ENCODE measurements at places on chromosomes 1 and 21.

DNA sequence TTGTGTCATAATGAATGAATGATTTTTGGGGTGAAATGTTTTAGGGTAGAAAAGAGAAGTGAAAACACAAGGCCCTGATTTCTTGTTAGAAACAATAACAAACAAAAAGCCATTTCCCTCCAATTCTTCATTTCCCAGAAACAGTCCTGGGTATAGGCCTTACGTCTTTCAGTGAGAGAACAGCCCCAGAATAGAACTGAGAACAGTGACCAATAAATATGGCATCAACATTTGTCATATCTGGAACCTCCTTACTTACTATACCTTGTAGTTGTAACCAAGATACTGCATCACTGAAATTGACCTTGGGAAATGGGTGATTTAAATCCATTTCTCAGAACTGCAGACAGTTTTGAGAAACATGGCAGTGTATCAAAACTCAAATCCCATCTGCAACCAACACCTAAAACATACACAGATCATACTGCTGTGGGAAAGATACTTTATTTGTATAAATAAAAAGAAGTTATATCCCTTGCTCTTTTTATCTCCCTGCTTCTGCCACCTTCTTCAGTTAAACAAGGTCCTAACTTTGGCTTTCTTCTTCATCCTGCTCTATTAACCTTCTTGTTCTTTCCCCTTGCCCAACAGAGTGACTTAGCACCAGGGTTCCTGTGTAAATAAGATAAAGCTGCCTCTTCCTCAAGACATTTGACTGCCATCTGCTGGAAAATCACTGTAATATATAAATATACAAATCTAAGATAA, 19.5 kb downstream of the XKR8 start:
- peak; percentile 12 for DNase-seq

- DNase-seq, result no peak
These were observed 16.0 kb upstream of the SYNC start for GRCh38 chr1:32718527-32718926.

- DNase-seq, result no peak
These were observed 21.9 kb upstream of the IVNS1ABP start for GRCh38 chr1:185338719-185339622.

DNA sequence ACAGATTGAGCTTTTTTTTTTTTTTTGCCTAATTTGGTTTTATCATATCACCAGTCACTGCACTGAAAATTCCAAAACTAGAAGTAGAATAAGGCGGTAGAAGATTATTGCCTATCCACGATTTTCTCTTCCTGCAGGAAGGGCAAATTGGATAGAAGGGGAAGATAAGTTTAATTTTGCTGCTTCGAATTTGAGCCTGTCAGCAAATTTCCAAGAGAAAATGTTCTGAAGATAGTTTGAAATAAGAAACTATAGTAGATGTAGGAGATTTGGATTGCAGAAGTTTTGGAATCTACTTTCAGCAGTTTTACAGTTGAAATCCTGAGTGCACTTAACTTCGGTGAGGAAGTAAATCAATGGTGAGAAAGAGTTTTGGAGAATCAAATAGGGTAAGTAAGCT, 164.9 kb downstream of the PTBP2 start:
- no peak for DNase-seq

DNA sequence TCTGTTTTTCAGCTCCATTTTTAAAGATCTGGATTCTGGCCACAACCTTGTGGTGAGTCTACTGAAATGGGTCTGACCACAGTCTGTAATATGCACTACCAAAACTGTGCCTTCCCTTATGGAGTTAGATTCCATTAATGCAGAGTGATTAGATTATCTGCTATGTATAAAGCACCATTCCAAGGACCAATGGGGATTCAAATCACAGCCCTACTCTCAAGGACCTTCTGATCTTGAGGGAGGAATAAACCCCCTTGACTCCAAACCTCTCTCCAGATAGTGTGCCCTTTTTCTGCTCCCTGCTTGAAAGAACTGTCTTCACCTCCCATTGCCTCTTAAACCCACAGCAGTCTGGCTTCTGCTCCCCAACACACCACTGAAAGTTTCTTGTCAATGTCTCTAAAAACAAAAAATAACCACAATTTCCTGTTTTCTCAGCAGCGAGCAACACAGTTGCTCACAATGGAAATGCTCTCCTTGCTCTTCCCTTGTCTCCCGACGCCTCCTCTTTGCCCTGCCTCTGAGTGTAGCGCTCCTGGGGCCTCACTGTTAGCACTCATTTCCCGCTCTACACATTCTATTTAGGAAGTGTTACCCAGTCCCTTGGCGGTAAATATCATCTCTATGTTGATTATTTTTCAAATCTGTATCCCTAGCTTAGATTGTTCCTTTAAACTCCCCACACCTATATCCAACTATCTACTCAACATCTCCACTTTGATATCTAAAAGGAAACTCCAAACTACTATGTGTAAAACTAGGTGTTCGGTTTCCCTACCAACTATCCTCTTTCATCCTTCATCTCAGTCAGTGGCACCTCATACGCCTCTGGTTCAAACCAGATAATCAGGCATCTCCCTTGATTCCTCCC, 13.6 kb downstream of the PCNX2 start:
- DNase-seq, result no peak

GRCh38 chr1:39250460-39251240, 46.2 kb downstream of the MACF1 start:
- no peak for DNase-seq

GRCh38 chr21:15126948-15127347, 62.1 kb upstream of the NRIP1 start:
- no peak for DNase-seq

DNA sequence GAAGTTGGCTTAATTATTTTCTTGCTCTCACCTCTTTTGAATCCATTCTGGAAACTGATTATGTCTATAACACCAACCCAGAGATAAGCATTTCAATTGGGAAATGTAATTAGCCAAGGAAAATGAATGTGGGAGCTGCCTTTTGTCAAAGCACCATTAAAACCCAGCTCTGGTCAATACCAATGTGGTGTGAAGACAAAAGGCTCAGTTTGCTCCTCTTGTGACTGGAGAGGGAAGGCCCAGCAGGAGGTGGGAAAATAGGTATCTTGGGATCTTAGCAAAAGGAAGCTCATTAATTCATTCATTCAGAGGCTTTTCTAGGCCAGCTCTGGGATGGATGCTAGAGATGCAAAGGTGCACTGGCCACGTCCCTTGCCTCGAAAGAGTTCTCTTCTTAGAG, 75.0 kb upstream of the SELENON start:
- no peak for DNase-seq

DNA sequence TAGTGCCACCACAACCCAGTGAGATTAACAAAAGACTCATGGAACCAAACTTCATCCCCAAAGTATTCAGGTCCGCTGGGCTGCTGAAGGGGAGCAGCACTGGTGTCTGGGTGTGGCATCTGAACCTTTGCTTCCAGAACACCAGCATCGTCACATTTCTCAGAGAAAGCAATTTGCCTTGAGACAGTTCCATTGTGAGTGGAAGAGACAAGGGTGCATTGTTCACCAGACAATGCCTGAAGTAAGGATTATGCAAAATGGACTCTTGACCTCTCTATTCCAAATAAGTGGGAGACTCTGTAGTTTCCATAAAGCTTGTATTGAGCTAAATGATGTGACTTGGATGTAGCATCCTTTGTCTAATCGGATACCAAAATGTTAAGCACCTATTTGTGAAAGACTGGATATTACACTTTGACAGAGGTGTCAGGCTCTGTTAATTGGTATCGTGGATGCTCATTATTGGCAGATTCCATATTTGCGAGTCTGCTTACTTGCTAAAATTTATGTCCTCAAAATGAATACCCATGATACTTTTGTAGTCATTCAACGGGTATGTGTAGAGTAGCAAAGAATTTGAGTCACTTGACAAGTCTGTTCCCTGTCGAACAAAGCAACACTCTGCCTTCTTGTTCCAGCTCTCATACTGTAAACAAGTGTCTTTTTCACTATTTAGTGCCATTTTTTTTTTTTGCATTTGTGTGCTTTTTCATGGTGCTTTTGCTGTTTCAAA, 75.6 kb downstream of the MRPS6 start:
- DNase-seq, result no peak

- no peak for DNase-seq
These were observed 163.2 kb downstream of the FMN2 start for GRCh38 chr1:240254778-240255291.

DNA sequence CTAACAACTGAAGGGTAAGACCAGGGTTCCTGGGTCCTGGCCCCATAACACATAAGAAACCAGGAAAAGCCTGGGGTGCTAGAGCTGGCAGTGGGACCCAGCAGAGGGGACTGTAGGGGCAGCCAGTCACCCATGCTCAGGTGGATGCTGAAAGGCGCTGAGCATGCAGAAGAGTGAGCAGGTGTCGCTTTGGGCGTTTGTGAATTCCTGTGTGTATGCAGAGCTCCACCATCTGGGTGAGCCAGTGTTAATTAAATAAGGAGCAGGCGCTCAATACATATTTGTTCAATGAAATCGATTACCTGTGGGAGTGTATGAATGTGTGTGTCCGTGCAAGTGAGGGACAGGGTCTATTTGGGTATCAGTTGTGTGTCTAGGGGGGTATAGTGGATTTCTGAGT, 499 bp downstream of the C1QA start:
- DNase-seq, result no peak

DNA sequence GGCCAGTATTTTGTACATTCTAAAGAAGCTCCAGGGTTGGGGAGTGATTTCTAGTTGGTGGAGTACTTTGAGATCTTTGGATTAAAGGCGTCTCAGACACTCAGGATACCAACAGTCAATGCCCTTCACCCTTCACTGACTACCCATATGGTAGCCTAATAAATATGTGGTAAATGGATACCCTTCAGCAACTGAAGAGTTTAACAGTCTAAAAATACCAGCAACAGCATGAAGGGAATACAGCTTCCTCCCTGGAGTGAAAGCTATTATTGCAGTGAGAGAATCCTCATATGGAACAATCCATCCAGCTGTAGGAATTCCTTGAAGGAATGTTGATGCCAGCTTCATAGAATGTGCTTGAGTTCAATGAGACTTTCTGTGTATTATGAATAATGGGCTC, 26.8 kb downstream of the DNAJC11 start:
- no peak for DNase-seq

- DNase-seq, result no peak
These were observed 5.2 kb downstream of the COQ8A start for GRCh38 chr1:226945106-226945857.

DNA sequence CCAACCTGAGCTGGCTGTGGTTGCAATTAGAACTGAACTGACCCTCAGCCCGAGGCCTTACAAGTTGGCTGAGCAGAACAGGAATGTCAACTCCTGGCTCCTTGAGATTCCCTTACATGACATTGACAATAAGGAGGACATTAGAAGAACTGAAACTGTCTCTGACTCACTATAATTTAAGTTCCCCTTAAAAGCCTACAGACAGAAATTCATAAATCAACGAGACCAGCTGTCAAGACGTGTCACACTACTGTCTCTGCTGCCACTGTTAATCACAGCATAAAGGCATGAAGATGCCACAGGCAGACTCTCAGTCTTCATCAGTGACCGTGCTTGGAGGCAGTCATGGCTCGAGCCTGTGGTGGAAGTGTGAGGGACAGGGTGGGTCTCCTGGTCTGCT, 168.8 kb downstream of the GABPA start:
- DNase-seq, result no peak

GRCh38 chr1:87428883-87429282, 100.2 kb downstream of the LMO4 start:
- no peak for DNase-seq

- no peak for DNase-seq
These were observed 91.7 kb downstream of the TPR start for GRCh38 chr1:186283374-186283773.

- DNase-seq, result no peak
These were observed 11.4 kb upstream of the CCN1 start for GRCh38 chr1:85569122-85569521.

DNA sequence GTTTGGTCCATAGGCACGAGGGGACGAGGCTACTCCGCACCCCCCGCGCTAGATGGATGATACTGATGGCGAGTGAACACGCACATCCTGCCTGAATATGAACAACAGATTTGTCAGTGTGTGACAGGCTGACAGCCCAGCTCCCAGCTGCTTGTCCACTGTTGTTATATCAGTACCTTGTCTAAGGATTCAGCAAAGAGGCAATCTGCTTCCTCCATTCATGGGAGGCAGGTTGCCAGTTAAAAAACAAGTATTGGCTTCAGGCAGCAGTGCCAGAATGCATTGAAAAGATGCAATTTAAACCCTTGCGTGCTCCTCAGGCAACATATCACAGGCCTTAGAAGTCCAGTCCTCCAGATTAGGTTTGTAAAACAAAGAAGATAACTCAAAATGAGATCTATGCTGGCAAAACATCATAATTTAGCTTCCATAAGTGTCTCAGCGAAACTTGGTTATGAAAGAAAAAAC, 223.3 kb downstream of the GPATCH2 start:
- DNase-seq, result no peak

DNA sequence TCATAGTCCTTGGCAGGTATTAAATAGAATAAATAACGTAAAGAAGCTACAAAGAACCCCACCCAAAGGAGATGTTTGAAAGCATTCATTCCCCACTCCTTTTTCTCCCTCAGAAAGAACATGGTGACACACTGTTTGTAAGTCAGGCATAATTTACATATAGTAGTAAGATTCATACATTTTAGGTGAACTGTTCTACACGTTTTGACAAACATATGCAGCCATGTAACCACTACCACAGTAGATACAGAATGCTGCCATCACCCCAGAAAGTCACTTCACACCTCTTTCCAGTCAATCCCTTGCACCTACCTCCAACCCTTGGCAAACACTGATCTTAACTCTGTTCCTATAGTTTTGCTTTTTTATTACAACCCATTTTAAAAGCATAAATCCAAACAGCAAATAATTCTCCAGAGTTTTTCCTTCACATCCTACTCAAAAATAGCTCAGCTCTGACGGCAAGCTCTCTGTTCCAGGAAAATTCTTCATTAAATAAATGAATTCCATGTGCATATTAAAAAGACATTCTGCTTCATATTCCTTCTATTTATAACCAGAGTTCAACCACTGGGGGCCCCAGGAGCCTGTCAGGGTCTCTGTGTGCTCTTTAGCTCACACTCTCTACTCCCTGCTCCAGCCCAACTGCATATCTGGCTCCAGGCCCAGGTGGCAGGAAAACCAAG, 258.8 kb downstream of the PLPP3 start:
- no peak for DNase-seq

GRCh38 chr1:203153989-203154821, 21.4 kb downstream of the MYBPH start:
- no peak for DNase-seq

GRCh38 chr1:211648980-211649934, 26.2 kb downstream of the NEK2 start:
- no peak for DNase-seq

GRCh38 chr1:89633800-89634625, 1.1 kb downstream of the LRRC8C start:
- no peak for DNase-seq

Data from NCI-H1436 treated with DMSO at 0.1 percent for 48 hours (cell line).